ENCODE measurements at places on chromosomes 16 and 17.
A peak's percentile ranks its signal among the peaks of the same experiment; 100 is the strongest.

GRCh38 chr17:79024901-79025737, 1.1 kb downstream of the C1QTNF1 start:
- DNase-seq, result peak; percentile 44

- peak; percentile 93 for DNase-seq
Observed at GRCh38 chr17:81094509-81095382, 59.8 kb downstream of the BAIAP2 start.

- no peak for DNase-seq
Observed at GRCh38 chr16:46848768-46849764, 18.1 kb upstream of the C16orf87 start.

DNA sequence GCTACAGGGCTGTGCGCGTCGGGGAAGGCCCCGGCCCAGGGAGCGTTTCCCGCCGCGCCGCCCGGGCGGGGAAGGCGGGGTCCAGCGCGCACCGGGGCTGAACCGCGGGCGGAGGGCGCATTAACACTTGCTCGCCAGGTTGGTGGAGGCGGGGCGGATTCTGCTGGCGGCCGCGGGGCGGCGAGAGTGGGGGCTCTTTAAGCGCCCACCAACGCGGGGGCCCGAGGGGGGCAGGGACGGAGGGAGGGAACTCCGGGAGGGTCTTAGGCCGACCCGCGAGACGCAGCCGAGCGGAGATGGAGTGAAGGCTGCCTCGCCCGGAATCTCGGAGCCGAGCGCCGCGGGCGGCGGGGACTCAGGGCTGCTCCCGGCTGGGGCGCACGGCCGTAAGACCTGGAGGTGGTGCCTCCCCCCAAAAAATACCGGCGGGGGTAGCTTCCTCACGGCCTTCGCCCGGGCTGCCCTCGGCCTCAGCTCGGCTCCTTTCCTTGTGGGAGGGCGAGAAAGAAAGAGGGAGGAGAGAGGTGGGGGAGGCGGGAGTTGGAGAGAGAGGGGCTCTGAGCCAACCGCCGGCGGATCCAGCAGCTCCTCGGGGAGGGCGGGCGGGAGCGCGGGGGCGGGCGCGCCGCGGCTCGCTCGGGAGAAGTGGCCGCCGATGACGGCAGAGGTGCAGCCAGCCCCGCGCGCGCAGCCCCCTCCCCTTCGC, 415 bp upstream of the FOXF1 start:
- peak; percentile 60 for DNase-seq

- peak; percentile 87 for DNase-seq
Observed at GRCh38 chr16:2147981-2148671, at the start of gene RAB26. Gene RAB26 (plus strand): TSS chr16:2148625. CDS start chr16:2148784, 159 bp downstream.

- DNase-seq, result no peak
Observed at GRCh38 chr17:78609191-78609641, 32.0 kb upstream of the DNAH17 start.

GRCh38 chr16:34802848-34803599, 1343.6 kb downstream of the TP53TG3F start:
- DNase-seq, result peak; percentile 1

GRCh38 chr17:57892146-57892819, 42.4 kb upstream of the MRPS23 start:
- peak; percentile 92 for DNase-seq

- peak; percentile 74 for DNase-seq
Observed at GRCh38 chr17:74296548-74296936, 22.5 kb downstream of the DNAI2 start.

- no peak for DNase-seq
Observed at GRCh38 chr17:27199948-27200347, 94.0 kb upstream of the WSB1 start.

- no peak for DNase-seq
Observed at GRCh38 chr17:17400566-17401184, 76.1 kb upstream of the MED9 start.

DNA sequence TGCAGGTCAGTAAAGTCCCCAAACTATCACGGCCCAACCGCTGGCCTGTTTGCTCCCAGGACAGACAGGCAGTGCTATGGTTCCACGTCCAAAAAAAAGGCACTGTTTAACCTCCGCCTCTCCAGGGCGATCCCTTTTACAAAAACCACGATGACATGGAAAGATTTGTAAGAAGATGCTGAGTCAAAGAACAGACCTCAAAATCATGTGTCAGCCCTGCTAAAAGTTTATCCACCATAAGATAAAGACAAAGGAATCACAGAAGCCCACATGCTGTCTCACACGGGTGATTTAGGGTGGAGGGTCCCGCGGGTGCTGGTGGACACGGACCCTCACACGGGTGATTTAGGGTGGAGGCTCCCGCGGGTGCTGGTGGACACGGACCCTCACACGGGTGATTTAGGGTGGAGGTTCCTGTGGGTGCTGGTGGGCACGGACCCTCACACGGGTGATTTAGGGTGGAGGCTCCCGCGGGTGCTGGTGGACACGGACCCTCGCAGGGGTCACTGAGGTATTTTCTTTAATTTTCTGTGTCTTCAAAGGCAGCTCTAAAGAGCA, 117.2 kb upstream of the METRNL start:
- DNase-seq, result no peak

DNA sequence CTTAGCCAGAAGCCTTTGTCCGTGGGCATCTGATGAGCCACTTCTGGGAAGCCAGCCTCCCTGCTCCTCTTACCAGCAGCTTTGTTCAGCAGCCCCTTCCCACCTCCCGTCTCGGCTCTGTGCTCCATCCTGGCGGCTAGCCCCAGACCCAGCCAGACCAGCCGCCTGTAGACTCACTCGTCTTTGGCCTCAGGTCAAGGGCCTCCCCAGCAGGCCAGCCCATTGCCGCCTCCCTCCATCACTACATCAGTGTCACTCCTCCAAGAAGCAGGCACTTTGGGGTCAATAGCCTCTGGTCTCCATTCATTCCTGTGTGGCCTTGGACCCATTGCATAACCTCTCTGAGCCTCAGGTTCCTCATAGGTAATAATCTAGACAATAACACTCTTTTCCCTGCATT, 20.9 kb upstream of the CRHR1 start:
- DNase-seq, result no peak

- no peak for DNase-seq
Observed at GRCh38 chr17:7184647-7185046, 5.5 kb upstream of the ASGR1 start.

DNA sequence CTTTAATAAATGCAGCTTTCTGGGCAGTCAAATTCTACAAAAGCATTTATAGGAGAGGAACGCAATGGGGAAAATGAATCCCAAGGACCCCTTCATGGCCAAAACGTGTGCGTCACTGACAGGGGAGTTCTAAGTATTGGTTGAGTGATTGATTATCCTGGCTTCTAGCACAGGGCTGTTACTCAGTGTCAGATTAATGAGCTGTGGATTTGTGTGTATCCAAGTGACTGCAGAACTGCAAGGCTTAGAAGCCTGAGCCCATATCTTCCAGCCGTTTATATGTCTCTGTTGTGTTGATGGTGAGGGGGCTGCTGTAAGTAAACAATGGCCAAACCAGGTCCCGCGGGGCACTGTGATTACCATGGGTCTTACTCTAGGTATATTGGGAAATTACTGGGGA, 129.4 kb downstream of the SHISA9 start:
- no peak for DNase-seq

DNA sequence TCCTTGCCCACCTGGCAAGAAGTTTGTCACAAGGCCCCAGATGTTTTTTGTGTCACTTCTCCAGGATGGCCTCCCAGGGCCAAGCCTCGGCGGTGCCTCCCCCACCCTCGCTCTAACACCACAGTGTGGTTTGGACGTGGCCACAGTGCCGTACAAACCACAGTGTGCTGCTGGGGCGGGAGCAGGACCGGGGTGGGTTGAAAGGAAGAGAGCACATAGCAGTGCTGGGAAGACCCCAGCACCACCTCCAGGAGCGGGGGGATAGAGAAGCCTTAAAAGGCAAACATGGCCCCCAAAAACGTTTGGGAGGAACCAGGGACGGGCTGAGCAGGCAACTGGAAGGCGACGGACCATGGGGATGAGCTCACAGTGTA, 5.0 kb upstream of the BCL6B start:
- no peak for DNase-seq

DNA sequence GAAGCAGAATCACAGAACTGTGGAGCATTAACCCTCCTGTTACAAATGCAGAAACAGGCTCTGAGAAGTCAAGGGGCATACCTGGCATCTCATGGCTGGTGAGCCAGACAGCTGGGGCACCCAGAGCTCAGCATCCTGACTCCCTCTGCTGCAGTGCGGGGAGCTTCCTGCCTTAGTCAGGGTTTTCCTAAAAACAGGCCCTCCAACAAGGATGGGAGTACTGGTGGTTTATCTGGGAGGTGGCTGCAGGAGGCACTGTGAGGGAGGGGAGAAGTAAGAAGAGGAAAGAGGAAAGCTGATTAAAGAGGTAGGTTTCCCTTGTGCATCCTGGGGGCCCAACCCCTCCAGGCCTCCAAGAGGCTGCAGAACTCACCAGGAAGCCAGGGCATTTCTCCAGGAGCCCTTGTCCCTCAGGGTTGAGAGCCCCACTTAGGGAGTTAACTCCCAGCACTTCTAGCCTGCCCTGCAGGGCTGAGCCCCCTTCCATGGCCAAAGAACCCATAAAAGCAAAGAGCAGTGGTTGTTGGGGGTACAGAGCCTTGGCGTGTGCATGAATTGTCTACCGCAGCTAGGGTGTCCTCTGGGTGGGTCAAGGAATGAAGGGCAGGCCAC, 261.5 kb upstream of the RPL38 start:
- DNase-seq, result no peak

DNA sequence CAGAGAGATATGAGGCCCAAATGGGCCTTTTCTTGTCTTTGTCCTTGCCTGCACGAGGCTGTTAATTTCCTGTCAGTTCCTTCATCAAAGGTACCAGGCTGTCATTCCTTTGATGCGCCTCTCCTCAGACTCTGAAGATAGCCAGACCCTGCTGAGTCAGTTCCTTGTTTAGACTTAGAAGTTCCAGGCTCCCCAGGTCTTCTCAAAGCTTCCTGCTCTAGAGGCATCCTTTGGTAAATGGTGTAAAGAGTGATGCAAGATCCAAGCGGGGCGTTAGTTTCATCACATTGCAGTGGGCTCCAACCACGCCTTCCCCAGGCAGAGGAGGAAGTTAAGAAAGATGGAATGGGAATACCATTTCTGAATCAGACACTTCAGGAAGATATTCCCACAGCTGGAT, 4.0 kb upstream of the CDH11 start:
- DNase-seq, result no peak

GRCh38 chr17:21370430-21370829, 5.7 kb upstream of the KCNJ12 start:
- no peak for DNase-seq

GRCh38 chr17:33205552-33205951, 87.5 kb downstream of the ASIC2 start:
- DNase-seq, result no peak

GRCh38 chr16:24540602-24541210, 1.3 kb downstream of the RBBP6 start:
- peak; percentile 25 for DNase-seq

GRCh38 chr16:53826658-53827057, 122.7 kb downstream of the FTO start:
- no peak for DNase-seq

- peak; percentile 30 for DNase-seq
Observed at GRCh38 chr17:80382956-80383355, 32.0 kb upstream of the ENDOV start.

- peak; percentile 27 for DNase-seq
Observed at GRCh38 chr17:83203472-83204221, 124.2 kb downstream of the METRNL start.

DNA sequence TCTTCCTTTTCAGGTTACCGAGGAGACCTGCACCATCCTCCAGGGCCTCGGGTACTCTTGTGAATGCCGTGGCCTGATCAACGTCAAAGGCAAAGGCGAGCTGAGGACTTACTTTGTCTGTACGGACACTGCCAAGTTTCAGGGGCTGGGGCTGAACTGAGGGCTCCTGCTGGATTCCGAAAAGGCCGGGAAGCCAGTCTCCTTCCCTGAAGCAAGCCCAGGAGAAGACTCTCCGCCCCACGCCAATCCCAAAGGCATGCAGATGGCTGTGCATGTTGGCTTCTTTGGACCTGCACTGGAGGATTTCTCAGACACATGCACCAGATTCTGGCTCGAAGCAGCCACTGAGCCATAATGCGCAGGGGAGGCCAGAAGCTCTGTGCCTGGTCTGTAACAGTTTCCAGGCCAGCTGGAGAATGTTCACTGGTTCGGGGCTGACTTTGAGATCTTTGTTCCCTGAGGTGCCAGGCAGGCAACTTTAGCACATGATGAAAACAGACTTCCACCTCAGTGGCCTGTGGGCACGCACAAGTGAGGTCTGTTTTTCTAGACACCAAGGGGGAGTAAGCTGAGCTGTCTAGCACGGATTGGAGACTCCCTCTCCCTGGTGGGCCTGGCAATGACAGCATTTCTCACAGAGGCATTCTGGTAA, 49.1 kb downstream of the ADCY7 start:
- no peak for DNase-seq

DNA sequence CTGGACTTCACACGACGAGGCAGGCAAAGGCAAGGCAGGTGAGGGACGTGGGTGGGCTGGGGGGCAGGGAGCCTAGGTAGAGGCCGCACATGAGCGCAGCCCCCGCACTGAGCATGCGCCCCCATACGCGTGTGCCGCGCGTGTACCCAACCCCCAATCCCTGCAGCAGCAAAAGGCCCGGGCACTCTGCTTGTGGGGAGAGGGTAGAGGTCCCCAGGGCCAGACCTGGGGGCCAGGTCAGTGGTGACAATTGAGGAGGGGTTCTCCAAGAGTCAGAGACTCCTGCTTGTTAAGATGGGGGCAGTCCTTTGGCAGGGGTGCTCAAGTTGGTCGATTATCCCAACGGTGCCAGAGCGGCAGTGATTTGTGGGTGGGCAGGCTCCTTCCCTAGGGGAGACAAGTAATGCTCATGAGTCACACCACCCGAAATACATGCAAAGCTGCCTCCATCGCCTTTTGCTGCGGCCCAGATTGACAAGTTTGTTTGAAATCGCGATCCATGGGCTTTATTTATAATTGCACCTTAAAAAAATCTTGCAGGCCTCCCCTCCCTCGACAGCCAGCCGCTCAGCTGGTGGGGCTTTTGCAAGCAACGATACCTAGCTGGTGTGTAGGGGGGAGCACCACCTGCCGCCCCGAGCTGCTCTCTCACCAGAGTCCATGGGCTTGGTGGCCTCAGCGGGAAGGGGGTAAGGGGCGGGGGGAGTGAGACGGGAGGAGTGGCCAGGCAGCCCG, 1.1 kb upstream of the GIT1 start:
- DNase-seq, result peak; percentile 73

- peak; percentile 48 for DNase-seq
Observed at GRCh38 chr16:50067290-50067853, 1.6 kb downstream of the HEATR3 start.

- peak; percentile 21 for DNase-seq
Observed at GRCh38 chr17:82670661-82671450, 22.6 kb upstream of the WDR45B start.

- no peak for DNase-seq
Observed at GRCh38 chr16:73735954-73736353, 560.7 kb upstream of the PSMD7 start.

- DNase-seq, result peak; percentile 34
Observed at GRCh38 chr17:40553694-40554534, 11.4 kb downstream of the CCR7 start.

GRCh38 chr17:61670691-61671090, 79.7 kb upstream of the NACA2 start:
- DNase-seq, result no peak

- DNase-seq, result peak; percentile 51
Observed at GRCh38 chr17:7403043-7403726, 712 bp downstream of the TMEM256 start.
